Left colon (tissue), 2 donors: ENCODE measurements at places on chromosomes 13 and 19.

- no peak for DNase-seq
These were observed 200.9 kb downstream of the OXGR1 start for GRCh38 chr13:96793404-96793755.

GRCh38 chr13:112726016-112726767, 36.4 kb downstream of the ATP11A start:
- no peak for DNase-seq

DNA sequence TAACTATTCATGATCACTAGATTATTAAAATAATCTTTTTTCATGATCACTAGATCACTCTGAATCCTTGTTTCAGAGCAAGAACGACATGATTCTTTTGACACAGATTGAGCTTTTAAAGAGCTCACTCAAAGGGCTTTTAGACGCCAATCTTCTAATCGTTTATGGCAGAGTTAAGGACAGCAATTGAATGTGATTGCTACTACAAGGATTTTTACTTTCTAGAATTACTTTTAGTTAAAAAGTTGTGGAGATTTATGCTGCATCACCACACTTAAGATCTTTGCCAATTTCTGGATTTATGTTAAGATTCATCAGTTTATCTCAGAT, 1.3 kb downstream of the EXOSC8 start:
- no peak for DNase-seq

DNA sequence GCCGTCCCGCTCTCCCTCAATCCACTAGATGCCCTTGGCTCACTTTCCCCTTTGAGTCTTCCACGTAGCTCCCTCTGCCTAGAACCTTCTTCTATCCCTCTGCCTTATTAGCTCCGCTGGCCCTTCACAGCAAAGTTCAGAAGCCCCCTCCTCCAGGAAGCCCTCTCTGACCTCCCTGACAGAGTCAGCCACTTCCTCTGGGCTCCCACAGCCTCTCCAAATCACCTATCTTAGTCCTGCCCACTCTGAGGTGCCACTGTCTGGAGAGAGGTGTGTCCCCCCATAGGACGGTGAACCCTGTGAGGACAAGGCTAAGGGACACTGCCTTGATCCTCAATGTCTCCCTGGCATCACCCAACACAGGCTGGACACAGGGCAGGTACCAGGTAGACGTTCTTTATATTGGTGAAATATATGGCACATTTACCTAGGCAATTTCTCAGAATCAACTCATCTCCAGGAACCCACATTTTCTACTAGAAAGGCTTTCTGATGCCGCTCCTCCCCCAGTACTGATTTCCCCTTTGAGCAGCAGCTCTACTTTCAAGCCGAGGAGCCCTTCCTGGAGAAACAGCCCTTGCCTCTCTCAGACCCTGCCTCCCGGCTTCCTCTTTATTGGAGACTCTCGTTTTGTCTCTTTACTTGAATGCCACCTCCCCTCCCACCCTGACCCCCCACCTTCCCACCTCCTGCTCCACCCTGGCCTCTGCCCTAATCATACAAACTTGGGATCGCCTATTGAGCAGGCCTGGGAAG, 3.4 kb upstream of the TGFB1 start:
- DNase-seq: no peak

DNA sequence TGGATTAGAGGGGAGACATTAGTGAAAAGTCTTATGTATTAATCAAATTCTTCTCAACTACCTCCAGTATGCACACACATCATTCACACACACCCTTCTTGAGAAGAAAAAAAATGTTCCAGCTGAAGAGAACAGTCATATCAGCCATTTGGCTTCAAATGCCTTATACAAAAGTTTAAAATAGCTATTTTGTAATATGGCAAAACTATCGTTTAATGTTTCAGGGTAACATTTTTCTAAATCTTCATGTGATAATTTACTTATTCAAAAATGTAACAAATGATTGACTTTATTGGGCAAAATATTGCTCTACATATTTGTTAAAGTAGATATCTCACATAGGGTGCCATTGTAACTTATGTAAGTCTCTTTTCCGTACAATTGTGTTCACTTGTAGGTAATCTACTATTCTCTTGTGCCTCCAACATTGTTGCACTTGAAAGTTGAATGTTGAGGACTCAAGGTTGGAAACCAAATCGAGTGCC, 13.6 kb downstream of the ZIC2 start:
- DNase-seq: no peak

GRCh38 chr19:33557720-33558119, 36.1 kb upstream of the PEPD start:
- no peak for DNase-seq

GRCh38 chr19:40519352-40520322, 52.8 kb downstream of the SPTBN4 start:
- peak; percentile 24 for DNase-seq

- DNase-seq: no peak
These were observed 227.2 kb downstream of the FOXO1 start for GRCh38 chr13:40438999-40439797.

DNA sequence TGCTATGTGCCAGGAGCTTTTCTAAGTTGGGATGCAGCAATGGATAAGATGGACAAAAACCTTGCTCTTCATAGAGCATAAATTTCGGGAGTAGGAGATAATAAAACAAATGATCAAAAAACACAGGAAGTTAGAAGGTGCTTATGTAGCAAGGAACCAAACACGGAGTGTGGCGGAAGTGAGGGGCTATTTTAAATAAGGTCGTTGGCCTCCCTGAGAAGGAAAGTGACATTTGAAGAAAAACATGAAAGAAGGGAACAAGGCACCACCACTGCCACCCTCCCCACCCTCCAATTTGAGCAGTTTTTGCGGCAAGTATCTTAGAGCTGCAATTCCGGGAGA, 3.2 kb upstream of the GSX1 start:
- no peak for DNase-seq

DNA sequence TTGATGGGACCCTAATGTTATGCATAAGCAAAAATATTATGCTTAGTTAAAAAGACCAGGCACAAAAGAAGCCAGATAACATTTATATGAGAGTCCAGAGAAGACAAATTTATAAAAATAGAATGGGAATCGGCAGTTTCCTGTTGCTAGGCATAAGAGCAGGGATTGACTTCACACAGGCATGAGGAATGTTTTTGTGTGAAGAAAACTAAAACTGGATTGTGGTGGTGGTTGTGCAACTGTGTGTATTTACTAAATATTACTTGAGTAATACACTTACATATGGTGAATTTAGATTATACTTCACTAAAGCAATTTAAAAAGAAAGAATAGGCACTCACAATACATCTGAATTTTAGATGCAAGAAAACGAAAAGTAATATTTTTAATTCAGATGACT, 108.3 kb downstream of the SLITRK1 start:
- no peak for DNase-seq

DNA sequence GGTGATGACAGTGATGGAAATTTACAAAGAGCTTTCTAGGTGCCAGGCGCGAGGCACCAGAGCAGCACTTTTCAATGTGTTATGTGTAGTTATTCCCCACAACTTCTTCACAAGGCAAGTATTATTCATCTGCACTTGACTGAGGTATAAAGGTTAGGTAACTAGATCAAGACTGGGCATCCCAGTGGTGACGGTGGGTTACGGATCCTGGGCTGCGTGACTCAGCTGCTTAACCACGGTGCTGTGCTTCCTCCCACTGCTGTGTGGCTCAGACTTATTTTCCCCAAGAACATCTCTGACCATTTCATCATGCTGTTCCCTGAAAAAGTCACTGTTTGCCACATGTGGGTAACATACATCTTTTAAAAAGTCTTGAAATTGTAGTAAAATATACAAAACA, 19.3 kb downstream of the EDDM13 start:
- no peak for DNase-seq

- DNase-seq: no peak
These were observed 386.4 kb upstream of the SLITRK6 start for GRCh38 chr13:86185636-86186035.

GRCh38 chr13:77548095-77548494, 12.6 kb downstream of the SCEL start:
- no peak for DNase-seq

GRCh38 chr19:4776436-4777211, 14.9 kb upstream of the FEM1A start:
- DNase-seq: no peak

DNA sequence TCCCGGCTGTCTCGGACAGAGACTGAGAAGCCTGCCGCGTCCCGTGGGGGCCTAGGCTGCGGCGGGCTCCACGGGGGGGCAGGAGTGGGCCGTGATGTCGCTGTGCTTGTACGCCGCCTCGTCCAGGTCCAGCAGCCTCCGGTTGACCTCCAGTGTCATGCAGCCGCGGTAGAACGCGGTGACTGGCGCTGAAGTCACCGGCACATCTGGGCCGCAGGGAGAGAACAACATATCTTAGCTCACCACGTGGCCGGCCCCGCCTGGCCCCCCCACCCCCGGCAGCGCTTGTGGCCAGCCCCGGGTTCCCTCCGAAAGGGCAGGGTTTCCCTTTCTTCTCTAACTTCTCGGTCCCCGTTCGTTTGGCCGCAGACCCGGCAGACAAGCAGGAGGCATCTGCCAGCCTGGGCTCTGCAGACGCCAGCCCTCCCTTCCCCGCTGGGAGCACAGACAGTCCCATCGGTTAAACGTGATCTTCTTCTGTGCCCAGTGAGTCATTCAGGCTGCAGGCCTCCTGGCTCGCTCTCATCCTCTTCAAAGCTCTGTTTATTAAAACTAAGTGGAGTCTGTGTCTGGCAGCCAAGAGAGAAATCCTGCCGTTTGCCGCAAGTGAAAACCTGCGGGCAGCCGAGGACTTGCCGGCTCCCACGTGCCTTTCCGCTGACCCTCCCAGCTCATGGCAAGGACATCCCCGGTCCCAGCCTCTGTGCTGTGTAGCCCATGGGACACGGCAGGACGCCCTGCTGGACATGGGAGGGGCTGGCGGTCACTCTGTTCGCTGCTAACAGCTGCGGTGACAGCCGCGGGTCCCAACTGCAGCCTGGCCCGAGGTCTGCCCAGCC, 42.8 kb downstream of the GAS6 start:
- peak; percentile 74 for DNase-seq

GRCh38 chr19:8269724-8270123, 38.4 kb downstream of the CD320 start:
- DNase-seq: no peak

DNA sequence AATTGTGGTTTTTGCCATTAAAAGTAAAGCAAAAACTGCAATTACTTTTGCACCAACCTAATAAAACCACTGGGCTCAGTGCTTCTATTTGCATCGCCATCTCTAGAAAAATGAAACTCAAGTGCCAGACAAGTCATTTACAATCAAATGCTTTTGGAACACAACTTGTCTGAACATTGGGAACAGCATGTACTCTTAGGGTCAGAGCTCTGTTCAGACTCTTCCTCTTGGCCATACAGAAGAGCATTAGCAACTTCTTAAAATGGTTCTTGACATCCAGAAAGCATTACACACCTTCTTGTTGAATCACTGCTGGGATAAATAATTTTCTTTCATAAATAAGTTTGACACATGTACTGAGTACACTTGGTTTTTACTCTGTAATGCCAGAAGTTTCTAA, 272.5 kb downstream of the DCLK1 start:
- no peak for DNase-seq

GRCh38 chr19:38559428-38560401, 58.0 kb downstream of the MAP4K1 start:
- DNase-seq: no peak

- no peak for DNase-seq
These were observed 11.3 kb upstream of the UBL3 start for GRCh38 chr13:29861694-29862110.

DNA sequence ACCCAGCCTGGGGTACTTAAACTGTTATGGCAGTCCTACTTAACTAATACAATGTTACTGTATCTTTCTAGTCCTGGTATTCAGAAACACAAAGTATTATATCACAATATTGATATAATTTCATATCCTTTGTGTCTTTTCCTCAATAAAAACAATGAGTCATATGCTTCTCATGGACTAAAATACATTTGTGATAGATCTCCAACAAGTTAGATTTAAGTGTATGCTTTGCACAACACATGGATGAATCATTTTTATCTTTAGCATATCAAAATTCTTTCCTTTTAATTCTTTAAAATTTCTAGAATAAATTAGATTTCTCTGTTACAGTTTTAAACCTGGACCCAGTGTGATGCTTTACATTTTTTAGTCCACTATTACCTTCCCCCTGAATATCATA, 1357.8 kb upstream of the ATXN8OS start:
- DNase-seq: no peak
